ENCODE measurements at places on chromosomes 2 and 18.

GRCh38 chr2:217370391-217370790 lies 510.5 kb upstream of the TNP1 start:
- DNase-seq, result no peak

DNA sequence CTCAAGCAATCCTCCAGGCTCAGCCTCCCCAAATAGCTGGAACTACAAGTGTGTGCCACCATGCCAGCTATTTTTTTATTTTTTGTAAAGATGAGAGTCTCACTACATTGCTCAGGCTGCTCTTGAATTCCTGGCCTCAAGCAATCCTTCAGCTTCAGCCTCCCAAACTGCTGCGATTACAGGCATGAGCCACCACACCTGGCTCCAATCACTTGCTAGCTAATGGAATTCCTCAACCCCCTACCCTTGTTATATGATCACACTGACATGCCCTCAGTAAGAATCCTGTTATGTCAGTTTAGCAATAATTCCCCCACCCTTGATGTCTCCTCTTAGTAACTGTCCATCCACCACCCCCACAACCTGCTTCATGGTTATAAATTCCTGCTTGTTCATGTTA lies 12.3 kb downstream of the CHN1 start:
- DNase-seq, result no peak

DNA sequence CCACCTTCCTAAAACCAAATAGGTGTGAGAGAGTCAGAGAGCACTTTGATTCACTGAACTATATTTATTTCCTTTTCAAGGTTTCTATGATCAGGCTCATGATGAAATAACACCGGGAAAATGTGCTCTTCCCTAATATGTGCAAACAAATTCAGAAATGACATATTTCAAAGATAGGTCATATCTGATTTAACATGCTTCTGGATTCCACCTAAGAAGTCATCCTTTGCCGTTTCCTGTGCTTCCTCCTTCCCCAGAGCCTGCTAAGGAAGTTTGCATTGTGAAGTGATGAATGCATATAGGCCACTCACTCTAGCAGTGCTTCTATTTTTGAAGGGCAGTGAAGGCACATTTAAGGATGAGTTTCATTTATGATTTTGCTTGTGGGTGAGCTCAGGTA lies 327.6 kb downstream of the TDRD15 start:
- no peak for DNase-seq

- DNase-seq, result no peak
Observed at GRCh38 chr2:98027538-98027937, 31.8 kb upstream of the TMEM131 start.

DNA sequence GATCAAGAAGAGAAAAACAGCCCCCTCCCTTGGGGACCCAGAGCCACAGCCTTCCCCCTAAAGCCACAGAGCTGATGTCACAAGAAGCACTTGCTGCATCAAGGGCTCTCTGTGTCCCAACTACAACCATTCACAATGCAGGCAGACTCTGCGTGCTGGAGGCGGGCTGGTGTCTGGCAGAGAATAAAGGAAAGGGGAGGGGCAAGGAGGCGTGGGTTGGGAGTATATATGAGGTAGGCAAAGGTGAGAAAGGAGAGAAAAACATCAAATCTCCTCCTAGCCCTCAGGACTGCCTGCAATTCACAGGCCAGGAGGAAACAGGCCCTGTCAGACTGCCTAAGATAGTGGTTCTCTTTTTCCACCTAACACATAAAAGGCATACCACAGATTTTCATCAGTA lies 48.8 kb upstream of the IHH start:
- DNase-seq, result no peak

DNA sequence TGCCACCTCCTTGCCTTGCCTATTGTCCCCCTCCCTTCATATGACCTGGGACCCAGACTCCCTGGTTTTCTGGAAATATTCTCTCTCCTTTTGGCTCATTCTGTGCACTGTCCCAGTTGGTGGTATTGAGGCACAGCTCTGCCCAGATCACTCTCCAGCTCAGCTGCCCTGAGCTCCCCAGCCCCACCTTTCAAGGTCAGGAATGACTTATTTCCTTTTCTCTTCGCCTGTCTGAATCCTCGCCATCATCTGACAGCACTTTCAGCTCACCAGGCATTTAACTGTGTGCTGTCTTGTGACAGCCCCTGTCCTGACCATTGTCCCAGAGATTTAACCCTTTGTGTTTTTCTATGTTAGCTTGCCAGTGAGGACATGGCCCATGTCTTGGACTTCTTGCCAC lies 133.0 kb downstream of the MSH2 start:
- no peak for DNase-seq

GRCh38 chr2:64966839-64967238 lies 22.4 kb upstream of the SLC1A4 start:
- no peak for DNase-seq

GRCh38 chr18:59454909-59455727 lies 96.1 kb upstream of the LMAN1 start:
- DNase-seq, result no peak

DNA sequence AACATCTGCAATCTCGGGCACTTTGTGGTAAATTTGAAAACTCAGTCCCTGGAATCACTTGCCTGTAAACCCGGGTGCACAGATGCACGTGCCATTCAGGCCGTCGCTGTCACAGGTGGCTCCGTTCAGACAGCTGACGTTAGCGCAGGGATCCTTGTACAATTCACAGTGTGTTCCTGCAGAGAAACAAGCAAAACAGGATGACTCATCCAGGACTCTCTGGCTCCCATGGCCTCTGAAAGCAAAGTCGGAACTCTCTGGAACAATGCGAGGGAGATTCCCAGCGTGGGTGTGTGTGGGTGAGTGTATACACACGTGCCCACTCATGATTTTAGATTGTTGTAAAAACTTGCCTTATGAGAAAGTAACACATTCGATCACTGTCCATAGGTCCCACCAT lies 136.1 kb upstream of the PID1 start:
- no peak for DNase-seq

GRCh38 chr2:121888189-121888557 lies 132.7 kb downstream of the TSN start:
- no peak for DNase-seq

GRCh38 chr18:23982155-23983079 lies 32.1 kb upstream of the TTC39C start:
- no peak for DNase-seq

GRCh38 chr2:86143307-86143706 lies 37.3 kb downstream of the PTCD3 start:
- no peak for DNase-seq

- no peak for DNase-seq
Observed at GRCh38 chr2:157894694-157895435, 18.7 kb upstream of the ACVR1 start.

DNA sequence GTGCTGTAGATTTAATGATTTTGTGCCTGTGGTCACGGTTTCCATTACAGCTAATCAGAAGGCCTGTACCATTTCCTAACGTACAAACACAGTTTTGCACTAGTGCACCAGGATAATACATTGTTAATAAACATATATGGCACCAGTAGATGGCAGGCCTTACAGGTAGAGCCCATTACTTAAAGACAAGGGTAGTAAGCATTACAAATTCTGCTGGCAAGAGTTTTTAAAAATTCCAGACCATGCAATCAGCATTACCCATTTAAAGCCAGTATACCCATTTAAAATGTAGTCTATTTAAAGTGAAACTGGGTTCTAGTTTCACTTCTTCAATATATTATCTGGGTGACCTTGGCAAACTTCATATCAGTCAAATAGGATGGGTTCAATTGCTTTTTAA lies 224.2 kb downstream of the NUP35 start:
- no peak for DNase-seq

DNA sequence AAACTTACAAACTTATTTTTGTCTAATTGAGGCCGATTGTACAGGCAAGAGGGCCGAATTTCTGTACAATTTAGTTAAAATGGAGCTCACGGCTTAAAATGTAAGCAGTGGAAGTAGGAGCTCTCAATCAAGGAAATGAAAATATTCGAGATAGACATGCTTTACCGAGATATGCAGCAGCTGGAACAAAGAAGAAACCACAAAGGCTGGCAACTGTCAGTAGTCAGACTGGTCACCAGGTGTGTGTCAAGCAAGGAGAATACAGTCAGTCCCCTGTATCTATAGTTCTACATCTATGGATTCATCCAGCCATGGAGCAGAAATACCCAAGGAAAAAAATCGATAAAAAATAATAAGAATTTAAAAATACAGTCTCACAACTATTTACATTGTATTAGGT lies 122.6 kb downstream of the WDSUB1 start:
- no peak for DNase-seq

DNA sequence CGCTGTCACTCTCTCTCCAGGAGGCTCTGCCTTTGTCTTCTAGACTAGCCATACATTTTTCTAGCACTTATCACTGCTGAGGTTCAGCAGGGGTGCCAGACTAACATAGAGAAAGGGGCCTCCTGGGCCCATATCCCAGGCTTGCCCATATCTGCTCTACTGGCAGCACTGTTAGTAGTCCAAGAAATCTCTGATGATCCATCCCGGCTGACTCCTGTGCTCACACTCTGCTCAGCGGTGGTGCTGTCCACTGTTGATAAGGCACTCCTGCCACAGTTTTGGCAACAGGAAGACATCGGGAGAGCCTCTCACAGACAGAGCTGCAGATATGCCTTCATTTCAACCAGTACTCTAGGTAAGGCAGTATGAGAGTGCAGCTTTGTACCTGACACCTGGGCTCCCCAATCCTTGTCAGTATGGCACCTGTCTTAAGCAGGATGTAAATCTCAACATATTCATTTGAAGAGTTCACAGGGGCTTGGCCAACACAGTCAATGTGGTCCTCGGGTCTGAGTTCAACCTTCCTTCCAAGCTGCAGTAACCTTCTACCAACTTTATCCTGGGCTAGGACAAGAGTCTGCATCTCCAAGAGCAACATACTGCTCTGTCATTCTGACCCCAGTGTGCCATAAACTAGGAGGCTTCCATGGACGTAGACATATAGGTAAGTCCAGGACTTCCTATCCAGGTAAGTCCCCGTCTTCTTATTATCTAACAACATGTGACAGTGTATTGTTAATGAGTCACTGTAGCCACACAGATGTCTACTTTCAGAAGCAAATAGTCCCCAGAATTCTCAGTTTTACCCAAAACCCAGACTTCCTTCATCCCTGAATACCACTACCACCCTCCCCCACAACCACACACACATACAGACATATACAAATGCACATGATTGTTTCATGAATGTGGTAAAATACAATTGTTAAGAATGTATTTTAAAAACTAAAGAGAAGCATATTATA lies 16.2 kb downstream of the KLF7 start:
- DNase-seq, result no peak

GRCh38 chr2:127428057-127428814 lies 10.0 kb downstream of the PROC start:
- no peak for DNase-seq

DNA sequence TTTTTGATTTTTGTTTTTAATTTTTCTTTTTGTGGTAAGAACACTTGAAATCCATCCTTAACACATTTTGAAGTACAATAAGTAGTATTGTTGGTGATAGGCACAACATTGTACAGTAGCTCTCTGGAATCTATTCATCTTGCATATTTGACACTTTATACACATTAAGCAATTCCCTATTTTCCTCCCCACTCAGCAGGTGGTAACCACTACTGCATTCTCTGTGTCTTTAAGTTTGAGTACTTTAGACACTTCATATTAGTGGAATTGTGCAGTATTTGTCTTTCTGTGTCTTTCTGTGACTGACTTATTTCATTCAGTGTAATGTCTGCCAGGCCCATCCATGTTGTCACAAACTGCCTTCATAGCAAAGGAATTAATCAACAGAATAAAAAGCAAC lies 471.7 kb upstream of the CDH20 start:
- no peak for DNase-seq

DNA sequence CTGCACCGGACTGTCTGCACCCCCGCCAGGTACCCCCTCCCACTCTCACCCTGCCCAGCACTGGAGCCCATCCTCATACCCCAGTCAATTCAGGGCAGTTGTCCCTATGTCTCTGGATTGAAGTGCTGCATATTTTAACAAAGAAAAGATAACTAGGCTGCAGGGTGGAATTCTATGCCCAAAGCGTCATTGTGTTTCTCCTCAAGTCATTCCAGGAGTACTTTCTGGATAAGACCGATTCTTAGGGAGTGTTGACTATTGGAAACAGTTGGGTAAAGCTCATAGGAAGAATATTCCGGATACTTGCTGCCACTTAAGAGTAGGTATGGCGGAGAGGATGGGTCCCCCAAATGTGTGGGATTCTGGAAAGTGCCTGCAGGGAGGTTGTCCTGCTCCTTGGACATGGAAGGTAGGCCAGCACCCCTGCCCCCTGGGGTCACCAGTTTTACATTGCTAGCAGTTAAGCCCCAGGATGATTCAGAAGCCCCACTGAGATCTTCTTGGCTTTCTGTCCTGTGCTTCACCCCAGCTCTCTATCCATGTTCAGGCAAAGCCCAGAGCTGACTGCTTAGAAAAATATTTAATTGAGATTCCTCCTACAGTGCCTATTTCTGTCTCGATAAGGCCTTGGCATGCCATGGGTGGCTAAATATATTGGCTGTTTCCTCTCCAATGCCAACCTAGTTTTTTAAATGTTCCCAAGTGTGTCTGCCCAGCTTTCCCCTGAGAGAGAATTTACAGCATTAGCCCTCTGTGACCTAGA lies 48.2 kb downstream of the RPL37A start:
- DNase-seq, result no peak

DNA sequence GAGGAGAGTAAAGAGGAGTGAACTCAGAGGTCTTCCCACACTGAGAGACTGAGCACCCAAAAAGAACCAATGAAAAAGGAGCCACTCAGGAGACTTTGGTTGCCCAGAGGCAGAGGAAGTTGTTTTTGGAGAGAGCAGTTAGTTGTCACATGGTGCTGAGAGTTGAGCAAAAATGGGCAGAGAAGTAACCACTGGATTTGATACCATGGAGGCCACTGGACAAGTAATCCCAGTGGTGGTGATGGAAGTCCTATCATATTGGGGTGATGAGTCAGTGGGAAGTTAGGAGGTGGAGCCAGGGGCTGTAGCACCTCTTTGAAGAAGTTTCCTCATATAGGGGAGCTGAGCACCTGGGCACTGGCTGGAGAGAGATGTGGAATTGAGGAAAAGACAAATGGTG lies 235.8 kb downstream of the TPGS2 start:
- DNase-seq, result no peak

DNA sequence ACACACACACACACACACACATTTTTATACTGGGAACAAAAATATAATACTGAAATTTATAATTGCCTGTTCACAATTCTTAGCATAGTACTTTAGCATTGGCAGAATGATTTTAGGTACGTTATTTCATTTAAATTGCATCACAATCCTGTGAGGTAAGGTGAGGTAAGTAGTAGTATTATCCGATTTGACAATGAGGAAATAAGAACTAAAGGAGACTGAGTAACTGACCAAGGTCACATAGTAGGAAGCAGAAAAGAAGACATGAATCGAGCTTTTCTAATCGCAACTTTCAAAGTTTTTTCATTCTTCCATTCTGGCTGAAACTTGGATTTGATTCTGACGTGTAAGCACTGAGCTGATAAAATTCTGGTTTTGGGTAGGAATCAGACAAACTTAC lies 351.2 kb downstream of the KIAA1328 start:
- no peak for DNase-seq

DNA sequence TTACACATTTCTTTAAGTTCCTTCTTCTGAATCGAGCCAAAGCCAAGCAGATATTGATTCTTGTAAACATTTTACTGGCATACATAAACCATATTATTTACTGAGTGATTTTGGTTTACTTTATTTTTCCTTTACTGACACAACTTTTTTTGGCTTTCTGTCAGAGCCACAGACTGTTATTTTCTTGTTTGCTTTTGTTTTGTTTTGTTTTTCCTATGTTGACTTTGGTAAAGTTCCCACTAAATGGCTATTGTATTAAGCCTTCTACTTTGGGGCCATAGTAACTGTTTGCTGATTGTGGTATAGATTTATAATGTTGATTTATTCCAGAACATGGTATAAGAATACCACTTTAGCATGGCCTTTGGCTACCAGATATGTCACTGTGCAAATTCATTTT lies 419.4 kb downstream of the DCDC2C start:
- DNase-seq, result no peak

All from NCI-H1436 (cell line).